Stimulated activated CD8-positive, alpha-beta memory T cell treated with anti-CD3 and anti-CD28 coated beads, Interleukin-4, amount 100 ng/mL, for 1 hour (primary cell): ENCODE measurements at places on chromosomes 4 and X.

- DNase-seq: no peak
Observed at GRCh38 chr4:108943976-108944591, 181.2 kb upstream of the ETNPPL start.

DNA sequence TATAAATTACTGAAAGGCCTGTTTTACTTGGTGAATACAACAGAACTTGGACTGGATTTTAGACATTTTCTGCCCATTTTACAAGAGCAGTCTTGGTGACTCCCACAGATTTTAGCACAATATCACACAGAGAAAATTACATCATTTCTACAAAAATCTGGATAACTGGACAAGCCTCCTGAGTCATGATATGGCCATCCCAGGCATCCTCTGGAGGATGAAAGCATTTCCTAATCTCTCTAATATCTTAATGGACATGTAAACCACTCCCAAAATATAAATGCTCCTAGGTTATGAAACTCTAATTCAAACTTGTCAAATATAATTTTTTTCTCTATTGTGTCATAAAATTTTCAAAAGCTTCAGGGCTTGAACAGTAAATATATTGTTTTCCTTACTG lies 1170.8 kb upstream of the PCDH7 start:
- DNase-seq: no peak

DNA sequence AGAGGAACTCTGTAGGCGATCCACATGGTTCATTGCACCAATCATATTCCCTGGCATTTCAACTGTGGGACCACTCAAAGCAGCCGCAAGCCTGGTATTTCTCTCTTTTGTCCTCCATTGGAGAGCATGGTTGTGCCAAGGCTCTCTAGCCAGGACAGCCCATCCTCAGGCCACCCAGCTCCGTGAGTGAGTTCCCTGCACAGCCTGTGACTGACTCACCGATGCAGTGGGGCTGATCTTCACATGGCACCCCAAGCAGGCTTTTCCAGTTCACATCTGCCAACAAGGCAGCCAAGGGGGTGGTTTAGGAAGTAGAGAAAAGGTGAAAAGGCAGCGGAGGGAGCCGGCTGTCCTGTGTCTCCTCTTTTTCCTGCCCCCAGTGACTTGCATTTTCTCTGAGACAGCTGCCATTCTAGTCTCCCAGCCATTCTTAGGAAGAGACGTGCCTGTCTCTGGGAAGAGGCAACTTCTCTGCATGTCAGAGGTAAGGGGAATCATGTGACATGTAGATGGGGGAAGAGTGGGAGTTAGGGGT lies 69.2 kb downstream of the MID1IP1 start:
- DNase-seq: no peak

DNA sequence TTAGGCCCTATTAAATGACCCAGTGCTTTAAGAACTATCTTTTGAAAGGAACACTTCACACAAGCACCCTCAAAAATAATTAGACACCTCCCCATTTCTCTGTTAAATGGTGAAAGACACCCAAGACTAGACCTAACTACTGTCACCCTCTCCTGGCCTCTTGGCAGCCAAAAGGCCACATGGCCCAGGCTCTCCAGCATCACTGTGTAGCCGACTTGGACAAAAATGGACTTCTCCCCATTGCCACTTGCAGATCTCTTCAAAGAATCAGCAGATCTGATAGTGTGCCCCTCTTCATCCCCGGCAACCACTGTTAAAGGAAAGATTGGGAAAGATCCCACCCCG lies 2.0 kb downstream of the MID1IP1 start:
- DNase-seq: no peak

- no peak for DNase-seq
Observed at GRCh38 chr4:183499801-183500200, 5.1 kb upstream of the ING2 start.

DNA sequence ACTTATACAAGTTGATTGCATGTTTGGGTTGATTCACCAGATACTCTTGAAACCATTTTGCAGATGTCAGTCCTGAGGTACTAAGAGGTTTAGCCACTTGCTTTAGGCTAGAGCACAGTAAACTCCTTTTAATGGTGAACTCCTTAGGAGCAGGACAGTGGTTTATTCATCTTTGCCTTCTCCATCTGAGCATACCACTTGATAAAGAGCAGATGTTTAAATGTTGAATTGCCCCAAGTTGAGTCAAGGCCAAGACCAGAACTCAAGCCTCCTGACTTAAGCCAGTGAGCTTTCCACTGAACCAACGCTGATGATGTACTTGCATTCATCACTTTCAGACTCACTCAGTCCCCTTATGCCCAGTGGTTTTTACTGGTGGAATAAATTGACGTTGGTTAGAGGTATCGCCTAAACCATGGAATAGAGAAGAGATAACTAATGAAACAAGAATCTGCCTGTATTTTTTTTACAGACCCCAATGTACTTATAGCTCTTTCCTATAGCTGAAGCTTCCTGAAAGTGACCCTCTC lies 7.5 kb downstream of the DAPP1 start:
- no peak for DNase-seq

GRCh38 chr4:66097218-66097617 lies 426.9 kb upstream of the EPHA5 start:
- no peak for DNase-seq

GRCh38 chrX:138082896-138083295 lies 517.0 kb downstream of the ZIC3 start:
- DNase-seq: no peak

GRCh38 chr4:26731351-26732035 lies 129.1 kb upstream of the STIM2 start:
- DNase-seq: no peak

DNA sequence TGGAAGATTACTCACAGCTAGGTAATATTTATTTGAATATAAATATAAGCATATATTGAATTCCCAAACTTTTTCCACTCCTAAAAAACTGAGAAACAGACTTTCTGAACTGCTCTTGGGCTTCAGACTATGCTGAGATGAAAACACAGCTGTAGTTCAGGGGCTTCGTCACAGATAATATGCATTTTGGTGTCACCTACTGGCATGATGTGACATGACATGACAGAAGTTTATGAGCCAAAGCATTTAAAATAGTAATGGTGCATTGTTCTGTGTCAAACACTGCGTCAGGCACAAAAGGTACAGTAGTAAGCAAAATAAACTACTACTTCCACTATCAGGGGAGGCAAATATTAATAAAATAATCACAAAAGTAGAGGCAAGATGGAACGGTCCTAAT lies 171.3 kb downstream of the BTC start:
- no peak for DNase-seq

DNA sequence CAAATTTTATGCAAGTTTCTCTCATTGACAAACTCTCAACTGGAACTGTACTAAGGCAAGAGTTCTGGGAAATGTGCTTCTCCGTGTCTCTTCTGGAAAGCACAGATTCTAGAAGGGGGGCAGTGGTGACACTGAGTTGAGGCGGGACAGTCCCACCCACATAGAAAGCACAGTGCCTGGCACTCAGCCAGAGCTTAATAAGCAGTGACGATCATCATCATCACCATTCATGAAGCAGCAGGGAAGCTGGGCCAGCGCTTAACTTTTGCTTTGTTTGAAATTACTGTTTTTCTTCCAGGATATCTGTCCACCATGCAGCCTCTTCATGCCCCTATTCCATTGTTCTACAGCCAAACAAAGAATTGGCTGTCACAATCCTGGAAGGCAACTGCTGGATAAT lies 60.3 kb downstream of the BEND2 start:
- DNase-seq: no peak

DNA sequence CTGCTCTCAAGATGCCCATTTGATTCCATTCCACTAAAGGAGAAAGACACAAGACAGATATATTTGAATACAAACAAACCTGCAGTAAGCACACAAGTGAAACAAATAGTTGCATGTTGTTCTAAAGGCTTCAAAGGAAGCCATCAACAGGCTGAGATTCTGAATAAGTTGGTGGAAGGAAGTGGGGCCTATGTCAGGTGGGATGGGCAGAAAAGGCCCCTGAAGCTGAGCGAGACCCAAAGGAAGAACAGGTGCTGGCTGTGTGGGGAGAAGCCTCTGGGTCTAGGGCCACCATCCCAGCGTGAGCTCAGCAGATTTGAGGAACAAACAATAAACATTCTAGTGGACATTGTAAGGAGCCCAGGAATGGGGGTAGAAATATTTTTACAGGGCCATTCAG lies 82.4 kb upstream of the PLAC8 start:
- no peak for DNase-seq

GRCh38 chr4:108662629-108663028 lies 12.2 kb downstream of the OSTC start:
- no peak for DNase-seq
